Urinary bladder (tissue), 4 donors: ENCODE measurements at places on chromosomes 3 and 15. TPM values are rescaled to one million over a fixed set of nuclear protein-coding genes. Genes with fewer than 3 reads are reported as not detected.

The CHST13 gene
- 0.32 TPM for total RNA-seq

The SHF gene
- 11.4 TPM for total RNA-seq

The IQCF5 gene
- total RNA-seq: not detected

The ALS2CL gene
- total RNA-seq: 10.4 TPM

The MUC20 gene
- total RNA-seq: 12.7 TPM

The ARPP21 gene
- total RNA-seq: 11.8 TPM

The GTF2E1 gene
- 18.1 TPM for total RNA-seq

The CCDC80 gene
- 128 TPM for total RNA-seq

The CADM2 gene
- 2.7 TPM for total RNA-seq

- DNase-seq: no peak
These were observed 23.3 kb downstream of the STAG1 start for GRCh38 chr3:136728918-136729317.

DNA sequence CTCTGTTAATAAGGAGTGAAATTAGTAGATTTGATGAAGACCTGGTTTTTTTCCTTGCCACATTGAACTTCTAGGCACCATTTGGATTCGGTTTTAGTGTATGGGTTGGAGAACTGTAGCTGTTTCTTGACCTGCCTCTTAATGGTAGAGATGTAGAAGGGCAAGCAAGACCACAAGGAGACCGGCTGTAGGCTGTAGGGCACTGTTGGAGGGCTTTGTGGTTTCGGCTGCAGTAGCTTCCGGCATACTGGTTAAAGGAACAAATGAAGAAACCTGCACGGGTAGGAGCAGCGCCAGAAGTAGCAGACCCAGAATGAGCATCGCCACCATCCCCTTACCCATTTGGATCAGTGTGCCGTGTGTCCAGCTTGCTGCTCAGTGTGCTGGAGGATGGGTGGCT is 7.9 kb downstream of the PCLAF start:
- no peak for DNase-seq

GRCh38 chr3:4508048-4508981 is 15.2 kb downstream of the ITPR1 start:
- no peak for DNase-seq

- no peak for DNase-seq
These were observed 15.1 kb downstream of the DUSP7 start for GRCh38 chr3:52041118-52041731.

- no peak for DNase-seq
These were observed 67.8 kb downstream of the ITGA11 start for GRCh38 chr15:68364028-68364659.

DNA sequence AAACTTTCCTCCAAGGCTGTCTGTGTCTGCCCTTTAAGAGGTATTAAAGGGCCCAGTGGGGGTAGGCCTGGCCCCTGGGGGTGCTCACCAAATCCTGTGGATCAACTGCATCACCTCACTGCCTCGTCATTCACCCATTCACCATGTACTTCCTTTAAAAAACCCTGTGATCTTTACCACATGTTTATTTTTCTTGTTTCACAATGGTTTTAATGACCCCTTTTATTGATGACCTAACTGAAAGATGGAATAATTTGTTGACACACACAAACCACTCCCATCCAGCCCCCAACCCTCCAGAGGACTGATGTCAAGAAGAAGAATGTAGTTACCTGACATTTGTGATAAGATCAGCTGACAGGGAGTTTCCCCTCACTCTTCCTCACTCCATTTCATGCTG is 40.8 kb downstream of the KCNAB1 start:
- DNase-seq: no peak

DNA sequence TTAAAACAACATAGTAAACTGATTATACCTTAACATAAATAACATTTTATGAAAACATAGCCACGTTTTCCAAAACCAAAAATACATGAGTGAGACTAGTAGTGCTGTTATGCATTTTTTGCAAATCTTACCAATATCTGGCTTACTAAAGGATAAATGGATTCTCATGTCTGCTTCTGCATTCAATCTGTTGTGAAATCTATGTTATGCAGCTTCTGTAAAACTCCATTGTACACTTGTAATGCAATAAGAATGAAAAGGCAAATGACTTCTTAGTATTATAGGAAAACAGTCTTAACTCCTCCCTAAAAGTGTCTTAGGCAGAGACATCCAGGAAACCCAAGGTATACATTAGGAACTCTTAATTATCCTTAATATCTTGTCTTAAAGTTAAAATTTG is 330.9 kb upstream of the THBS1 start:
- no peak for DNase-seq

DNA sequence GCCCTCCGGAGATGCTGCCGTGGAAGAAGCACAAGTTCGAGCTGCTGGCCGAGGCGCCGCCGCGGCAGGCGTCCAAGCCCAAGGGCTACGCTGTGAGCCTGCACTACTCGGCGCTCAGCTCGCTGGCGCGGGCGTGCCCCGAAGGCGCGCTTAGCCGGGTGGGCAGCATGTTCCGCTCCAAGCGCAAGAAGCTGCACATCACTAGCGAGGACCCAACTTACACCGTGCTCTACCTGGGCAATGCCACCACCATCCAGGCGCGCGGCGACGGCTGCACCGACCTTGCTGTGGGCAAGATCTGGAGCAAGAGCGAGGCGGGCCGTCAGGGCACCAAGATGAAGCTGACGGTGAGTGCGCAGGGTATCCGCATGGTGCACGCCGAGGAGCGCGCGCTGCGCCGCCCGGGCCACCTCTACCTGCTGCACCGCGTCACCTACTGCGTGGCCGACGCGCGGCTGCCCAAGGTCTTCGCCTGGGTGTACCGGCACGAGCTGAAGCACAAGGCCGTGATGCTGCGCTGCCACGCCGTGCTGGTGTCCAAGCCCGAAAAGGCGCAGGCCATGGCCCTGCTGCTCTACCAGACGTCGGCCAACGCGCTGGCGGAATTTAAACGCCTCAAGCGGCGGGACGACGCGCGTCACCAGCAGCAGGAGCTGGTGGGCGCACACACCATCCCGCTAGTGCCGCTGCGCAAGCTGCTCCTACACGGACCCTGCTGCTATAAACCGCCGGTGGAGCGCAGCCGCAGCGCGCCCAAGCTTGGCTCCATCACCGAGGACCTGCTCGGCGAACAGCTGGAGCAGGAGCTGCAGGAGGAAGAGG is 1.3 kb downstream of the FAM43A start:
- no peak for DNase-seq

DNA sequence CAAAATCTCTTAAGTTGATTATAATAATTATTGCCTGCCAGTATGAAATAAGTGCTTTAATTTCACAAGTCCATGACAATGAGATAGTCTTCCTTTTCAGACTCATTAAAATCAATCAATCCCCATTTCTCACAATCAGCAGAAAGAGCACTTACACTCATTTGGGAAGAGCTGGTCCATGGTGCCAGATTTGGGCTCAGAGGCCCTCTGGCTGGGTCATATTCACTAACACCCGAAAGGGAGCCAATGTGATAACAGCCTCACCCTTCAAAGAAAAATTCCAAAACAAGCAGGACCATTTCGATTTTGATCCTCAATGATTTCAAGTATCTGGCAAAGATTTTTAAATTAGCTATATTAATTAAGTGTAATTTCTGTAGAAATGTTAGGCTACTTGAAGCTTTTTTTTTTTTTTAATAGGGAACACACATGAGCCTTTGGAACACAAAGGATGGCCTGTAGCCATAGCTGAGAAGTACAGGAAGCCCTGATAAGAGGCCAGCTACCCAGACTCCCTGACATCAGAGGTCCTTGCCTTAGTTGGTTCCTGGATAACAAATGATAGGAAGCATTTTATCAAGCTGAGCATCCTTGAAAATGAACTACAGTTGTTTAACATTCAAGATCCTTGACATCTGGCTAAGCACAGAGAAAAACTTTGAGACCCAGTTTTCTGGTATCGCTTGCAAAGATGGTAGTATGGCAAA is 17.1 kb downstream of the MCF2L2 start:
- no peak for DNase-seq
